Breast epithelium (tissue), 4 donors: ENCODE measurements at places on chromosomes 13 and 19. TPM values are rescaled to one million over a fixed set of nuclear protein-coding genes. Genes with fewer than 3 reads are reported as not detected.

Gene FEM1A
- 12.5 TPM for total RNA-seq

Gene KCNRG
- total RNA-seq = 1.8 TPM

DNA sequence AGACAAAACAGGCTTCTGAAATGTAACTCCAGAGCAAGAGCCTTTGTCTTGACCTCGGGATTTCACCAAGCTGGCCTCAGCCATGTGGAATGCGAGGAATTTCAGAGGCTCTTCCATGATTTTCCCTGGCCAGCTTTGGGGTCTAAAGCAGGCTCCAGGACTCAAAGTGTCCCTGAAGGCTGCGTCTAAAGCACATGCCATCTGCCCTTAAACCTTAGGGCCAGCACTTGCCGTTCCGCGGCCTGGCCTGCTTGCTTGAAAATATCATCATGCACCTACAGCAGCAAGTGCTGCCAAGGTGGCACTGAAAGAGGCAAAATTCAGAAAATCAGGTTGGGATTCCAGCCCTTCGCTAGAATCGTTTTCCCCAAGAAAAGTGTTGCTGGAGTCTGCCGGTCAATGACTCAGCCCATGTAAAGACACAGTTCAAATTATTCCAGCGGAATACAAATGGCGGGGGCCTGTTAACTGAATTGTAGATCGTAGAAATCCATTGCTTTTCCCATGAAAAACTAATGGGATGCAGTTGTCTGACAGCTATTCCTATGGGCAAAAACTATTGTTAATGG lies 105.7 kb upstream of the RAP2A start:
- peak; percentile 30 for DNase-seq

GRCh38 chr13:54627646-54628372 lies 1599.2 kb downstream of the OLFM4 start:
- no peak for DNase-seq

DNA sequence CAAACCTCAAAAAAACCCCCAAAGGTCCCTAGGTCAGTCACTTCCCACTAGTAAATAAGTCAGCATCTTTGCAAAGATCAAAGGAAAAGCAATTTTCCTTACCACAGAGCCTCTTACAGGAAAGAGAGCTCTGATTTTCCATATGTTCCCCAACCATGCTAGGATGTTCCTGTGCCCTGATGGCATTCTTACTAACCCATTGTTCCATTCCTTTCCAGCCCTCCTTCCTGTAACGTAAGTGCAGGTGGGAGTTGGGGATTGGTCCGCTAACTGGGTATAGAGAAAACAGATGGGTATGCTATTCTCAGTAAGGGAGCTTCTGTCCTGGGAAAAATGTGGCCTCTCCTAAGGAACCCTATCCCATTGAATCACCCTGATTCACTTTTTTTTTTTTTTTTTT lies 14.3 kb downstream of the DPRX start:
- no peak for DNase-seq

DNA sequence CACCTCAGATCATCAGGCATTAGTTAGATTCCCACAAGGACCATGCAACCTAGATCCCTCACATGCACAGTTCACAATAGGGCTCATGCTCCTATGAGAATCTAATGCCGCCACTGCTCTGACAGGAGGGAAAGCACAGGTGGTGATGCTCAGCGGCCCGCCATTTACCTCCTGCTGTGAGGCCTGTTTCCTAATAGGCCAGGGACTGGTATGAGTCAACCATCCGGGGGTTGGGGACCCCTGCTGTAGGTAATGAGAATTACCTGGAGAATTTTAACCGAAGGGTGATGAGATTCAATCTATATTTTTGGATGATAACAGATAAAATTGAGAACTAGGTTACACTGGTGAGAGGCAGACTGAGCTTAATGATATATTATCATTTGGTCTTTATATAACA lies 101.4 kb downstream of the LACC1 start:
- no peak for DNase-seq

Gene ZNF723
- total RNA-seq = not detected

GRCh38 chr19:4557971-4558941 lies 1.2 kb downstream of the SEMA6B start:
- no peak for DNase-seq

Gene SHISA7
- not detected for total RNA-seq

Gene SELENOV
- total RNA-seq = not detected

Gene PSG6
- total RNA-seq = not detected

GRCh38 chr13:36395280-36395679 lies 37.0 kb upstream of the CCNA1 start:
- DNase-seq = no peak

Gene FREM2
- 0.59 TPM for total RNA-seq

GRCh38 chr13:113804703-113805430 lies 45.8 kb downstream of the TMEM255B start:
- DNase-seq = no peak

DNA sequence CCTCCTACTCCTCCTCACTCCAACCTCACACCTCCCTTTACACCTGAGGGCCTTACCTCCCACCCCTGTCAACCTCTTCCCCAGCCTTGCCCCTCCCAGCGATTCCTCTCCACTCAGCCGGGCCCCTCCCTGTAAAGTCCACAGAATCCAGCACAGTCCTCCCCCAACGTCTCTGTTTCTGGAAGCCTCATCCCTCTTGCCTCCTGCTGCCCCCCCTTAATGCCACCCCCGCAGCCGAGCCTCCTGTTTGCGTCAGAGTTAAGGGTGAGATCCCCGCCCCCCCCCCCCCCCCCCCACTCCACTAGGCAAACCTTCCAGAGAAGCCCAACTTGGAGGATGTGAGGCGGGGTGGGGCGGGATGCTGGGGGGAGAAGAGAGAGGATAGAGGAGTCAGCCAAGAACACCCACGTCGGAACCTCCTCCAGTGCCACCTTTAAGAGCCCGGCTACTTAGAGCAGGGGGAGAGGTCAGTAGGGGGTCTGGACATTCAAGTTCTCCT lies 2.1 kb downstream of the UNC13A start:
- no peak for DNase-seq

Gene OR10H5
- total RNA-seq = not detected

Gene ZNF844
- total RNA-seq = 28.5 TPM

Gene PRTN3
- not detected for total RNA-seq

DNA sequence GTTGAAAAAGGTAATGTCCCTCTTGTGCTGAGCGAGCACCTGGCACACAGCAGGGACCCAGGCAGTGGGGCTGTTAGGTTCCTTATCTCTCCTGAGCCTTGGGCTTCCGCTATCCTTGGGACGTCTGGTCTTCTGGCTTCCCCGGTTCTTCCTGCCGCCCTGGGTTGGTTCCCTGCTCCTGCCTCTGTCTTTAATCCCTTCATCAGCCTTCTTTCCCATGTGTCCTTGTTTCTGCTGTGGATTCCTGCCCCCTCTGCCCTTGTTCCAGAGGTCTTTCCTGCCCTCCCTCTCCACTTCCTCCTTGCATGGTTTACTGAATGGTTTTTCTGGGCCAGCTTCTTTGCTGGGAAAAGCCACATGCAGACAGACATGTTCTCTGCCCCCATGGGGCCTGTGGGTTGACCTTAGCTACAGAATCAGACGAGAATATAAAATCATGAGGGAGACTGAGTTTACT lies 2.6 kb downstream of the EPN1 start:
- no peak for DNase-seq

- no peak for DNase-seq
Observed at GRCh38 chr13:40585911-40586471, 80.5 kb downstream of the FOXO1 start.

GRCh38 chr13:99756281-99756680 lies 215.3 kb downstream of the ZIC5 start:
- no peak for DNase-seq

Gene KCNN4
- total RNA-seq = 28.2 TPM

GRCh38 chr19:38197937-38198704 lies 25.9 kb downstream of the DPF1 start:
- no peak for DNase-seq

GRCh38 chr19:4140237-4140711 lies 13.2 kb upstream of the CREB3L3 start:
- no peak for DNase-seq

GRCh38 chr19:47066376-47067214 lies 18.2 kb upstream of the TMEM160 start:
- DNase-seq = no peak

GRCh38 chr13:106362707-106363106 lies 172.8 kb downstream of the EFNB2 start:
- DNase-seq = no peak

DNA sequence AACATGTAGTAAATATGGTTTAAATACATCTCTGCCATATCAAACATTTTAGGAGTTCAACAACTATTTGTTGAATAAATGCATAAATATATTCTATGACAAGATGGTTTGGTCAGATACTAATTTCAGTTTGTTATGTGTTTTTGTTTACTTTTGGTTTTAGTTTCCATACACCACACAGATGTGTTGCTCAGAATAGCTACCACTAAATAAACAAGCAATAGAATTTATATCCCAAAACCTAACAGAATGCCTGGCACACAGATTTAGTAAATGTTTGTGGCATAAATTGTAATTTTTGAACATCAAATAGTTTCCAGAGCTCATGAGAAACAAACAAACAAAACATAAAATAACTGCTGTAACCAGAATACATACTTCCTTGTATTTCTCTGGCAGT lies 126.8 kb upstream of the ATXN8OS start:
- DNase-seq = no peak

- DNase-seq = no peak
Observed at GRCh38 chr13:74930402-74931165, 551.4 kb downstream of the TBC1D4 start.

DNA sequence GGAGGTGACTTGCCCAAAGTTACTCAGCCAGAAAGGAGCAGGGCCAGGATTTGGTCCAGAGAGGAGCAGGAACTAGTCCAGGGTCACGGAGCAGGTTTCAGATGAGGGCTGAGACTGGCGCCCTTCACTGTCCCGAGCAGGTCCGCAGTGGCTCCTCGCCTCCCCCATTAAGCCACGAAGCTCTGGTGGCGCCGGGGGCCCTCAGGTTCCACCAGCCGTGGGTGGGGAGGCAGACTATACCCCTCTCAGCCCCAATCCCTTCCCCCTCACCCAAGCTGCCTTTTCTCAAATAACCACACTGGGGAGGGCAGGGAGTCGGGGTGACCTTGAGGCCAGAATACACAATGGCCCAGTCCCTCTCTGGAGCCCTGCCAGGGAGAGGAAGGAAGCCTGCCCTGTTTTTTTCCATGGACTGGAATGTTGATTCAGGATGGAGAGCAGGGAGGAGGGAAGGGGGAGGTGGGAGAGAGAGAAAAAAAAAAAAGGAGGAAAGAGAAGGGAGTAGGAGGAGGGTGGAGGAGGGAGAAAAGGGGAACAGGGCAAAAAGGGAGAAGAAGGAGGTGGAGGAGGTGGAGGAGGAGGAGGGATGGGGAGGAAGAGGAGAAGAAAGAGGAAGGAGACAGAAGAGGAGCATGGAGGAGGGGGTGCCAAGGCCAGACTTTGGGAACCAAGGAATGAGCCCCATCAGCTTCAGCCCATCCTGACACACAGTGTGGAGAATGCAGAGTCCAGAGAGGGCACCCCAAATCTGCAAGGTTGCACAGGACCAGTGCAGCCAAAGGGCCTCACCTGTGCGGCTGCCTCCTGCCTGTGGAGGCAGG lies 19.7 kb downstream of the CEACAM16 start:
- DNase-seq = peak; percentile 54

DNA sequence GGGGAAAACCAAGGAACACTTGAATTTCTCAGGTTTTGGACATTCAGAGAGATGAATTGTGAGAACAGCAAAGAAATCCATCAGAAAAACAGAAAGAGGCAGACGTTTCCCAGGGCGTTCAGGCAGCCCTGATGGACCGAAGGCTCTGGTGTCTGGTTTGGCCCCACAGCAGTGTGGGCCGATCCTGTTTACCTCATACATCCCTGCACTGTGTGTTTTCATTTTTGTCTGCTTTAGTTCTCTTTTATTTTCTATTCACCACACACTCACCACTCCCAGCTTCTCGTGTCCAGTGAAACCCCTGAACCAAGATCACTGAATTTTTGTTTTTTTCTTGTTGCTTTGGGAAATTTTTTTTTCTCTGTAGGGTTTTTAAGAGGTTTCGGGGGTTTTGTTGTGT lies 11.9 kb upstream of the WDR18 start:
- no peak for DNase-seq

- DNase-seq = no peak
Observed at GRCh38 chr13:27348461-27348860, 76.0 kb upstream of the GTF3A start.

Gene DCT
- 0.64 TPM for total RNA-seq

DNA sequence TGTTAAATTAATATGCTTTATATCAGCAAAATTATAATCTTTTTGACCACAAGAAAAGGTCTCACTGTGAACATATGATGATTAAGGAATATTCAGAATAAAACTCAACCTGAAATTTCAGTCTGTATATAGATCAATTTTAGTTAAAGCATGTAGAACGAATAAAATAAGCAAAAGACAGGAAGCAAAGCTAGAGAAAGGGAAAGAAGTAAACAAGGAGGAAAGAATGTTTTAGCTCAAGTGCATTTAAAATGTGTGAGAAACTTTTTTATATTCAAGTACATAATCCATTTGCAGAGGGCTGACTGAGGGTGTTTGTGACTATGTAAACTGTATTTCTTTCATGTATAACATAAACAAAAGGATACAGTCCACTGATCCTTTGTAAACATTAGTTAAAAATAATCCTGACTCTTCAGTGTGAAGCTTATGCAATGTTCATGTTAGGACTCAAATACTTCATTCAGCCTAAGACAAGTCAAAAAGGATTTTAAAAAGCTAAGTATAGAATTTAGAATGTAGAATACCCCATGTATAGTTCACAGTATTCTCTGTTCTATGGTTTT lies 472.1 kb downstream of the DIAPH3 start:
- DNase-seq = no peak

Gene STOML3
- not detected for total RNA-seq

DNA sequence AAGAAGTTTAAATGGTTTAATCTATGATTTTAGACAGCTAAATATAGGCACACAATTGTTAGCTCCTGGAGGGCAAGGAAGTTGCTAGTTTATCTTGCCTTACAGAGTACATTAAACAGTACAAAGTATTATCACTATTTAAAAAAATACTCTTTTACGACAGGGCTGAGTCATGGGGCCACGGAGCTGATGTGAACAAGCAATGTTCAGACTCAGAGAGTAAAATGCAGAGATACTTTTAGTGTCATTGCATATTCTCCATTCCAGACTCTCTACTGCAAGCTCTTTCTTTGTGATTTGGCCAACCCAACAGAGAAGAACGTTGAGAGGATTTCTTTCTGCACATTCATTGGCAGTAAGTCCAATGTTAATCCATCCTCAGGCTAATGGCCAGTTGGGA lies 352.4 kb downstream of the SPRY2 start:
- no peak for DNase-seq

DNA sequence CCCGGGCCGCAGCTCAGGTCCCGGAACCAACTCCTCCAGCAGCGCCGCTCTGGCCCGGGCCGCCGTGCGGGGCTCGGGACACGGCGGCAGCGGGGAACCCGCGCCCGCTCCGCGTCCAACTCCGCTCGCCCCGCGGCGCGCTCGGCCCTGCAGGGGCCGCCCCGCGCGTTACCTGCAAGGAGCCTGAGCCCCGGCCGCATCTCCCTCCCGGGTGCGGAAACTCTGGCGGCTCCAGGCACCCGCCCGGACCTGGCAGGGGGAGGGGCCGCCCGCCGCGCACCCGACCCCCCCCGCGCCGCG lies at the start of gene TMTC4:
TSS of gene TMTC4 (minus strand) at position 224 of the 300 bp plus-strand sequence. CDS start 4,433 bp downstream, outside the sequence.
- DNase-seq = no peak

GRCh38 chr13:96792188-96792587 lies 202.1 kb downstream of the OXGR1 start:
- no peak for DNase-seq
